ENCODE measurements at places on chromosomes 1 and 21.

- DNase-seq = no peak
Measured at GRCh38 chr1:205353612-205354011, 3.1 kb downstream of the KLHDC8A start.

- DNase-seq = no peak
Measured at GRCh38 chr1:54363925-54364324, 42.3 kb downstream of the SSBP3 start.

DNA sequence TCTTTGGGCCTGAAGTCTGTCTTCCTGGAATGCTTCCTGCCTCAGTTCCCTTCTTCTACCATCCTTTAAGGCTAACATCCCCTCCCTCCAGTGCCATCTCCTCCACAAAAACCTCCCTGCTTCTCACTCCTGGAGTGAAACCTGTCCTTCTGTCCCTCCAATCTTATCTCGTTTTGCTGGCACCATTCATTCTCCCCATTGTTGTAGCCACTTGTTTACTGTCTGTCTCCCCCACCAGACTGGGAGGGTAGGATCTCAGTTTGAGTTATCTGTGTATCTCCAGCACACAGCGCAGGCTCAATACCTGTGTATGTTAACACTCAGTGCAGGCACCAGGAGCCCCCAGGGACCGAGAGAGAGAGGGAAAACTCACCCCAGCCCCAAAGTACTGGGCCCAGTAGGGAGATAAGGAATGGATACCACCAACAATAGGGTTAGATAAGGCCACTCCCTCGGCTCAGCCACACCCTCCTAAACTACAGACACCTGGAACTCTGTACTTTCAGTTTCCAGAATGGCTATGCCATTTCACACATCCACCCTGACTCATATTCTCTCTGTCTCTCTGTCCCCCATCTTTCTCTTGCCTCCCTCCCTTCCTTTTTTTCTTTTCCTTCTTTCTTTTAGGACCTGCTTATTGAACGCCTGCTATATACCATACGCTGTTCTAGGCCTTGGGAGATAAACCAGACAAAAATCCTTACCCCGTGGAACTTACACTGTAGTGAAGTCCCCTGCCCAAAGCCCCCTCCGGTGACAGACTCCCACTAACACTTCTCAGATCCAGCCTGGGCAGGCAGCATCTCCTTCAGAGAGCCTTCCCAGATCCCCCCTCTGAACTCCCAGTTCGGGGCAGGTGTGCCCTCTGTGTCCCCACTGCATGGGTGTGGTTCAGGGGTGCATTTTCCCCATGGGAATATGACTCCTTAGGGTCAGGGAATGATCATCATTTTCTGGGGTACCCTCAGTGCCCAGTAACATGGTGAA, 3.3 kb upstream of the SSBP3 start:
- no peak for DNase-seq

GRCh38 chr1:93608187-93609109, 73.2 kb downstream of the BCAR3 start:
- DNase-seq = peak; percentile 54

- DNase-seq = no peak
Measured at GRCh38 chr1:235595079-235595478, 54.5 kb downstream of the GNG4 start.

DNA sequence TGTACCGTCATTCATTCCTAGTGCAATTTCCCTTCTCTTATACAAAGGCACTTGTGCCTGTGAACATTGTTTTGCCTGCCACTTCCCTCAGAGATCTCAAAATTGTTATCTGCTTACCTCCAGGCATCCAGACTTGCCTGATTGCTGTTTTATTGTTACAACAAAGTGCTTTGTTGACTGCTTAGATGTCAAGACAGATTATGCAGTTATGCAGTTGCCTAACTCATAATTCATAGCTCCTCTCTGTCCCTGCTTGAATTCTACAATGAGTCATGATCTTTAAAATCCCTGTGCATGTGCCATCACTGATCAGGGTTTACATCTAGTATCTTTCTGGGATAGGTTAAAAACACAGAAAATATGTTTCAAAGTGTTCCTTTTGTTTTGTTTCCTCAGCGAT, 24.5 kb downstream of the CXADR start:
- no peak for DNase-seq

DNA sequence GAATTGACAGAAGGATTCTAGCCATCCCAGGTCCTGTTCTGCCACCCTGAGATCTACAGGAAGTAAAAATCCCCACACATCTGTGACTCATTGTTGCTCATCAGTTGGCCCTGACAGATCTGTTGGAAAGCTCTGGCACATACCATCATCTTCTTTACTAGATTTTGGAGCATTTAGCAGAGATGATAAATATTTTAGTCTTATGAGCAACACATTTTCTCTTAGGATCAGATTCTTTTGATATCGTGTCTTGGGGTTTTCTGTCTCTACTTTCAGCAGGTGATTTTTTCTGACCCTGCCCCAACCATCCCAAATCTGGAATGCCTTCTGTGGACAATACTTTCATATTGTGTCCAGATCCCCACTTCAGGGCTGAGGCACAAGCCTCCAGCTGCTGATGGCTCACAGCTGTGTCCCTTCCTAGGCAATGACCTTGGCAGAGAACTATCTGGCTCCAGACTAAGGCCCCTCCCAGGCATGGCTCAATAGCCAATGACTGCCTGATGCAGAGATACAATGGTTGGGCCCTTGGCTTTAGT, 102.8 kb downstream of the GDAP2 start:
- peak; percentile 72 for DNase-seq

- no peak for DNase-seq
Measured at GRCh38 chr1:214454569-214455396, 96.6 kb downstream of the PTPN14 start.

DNA sequence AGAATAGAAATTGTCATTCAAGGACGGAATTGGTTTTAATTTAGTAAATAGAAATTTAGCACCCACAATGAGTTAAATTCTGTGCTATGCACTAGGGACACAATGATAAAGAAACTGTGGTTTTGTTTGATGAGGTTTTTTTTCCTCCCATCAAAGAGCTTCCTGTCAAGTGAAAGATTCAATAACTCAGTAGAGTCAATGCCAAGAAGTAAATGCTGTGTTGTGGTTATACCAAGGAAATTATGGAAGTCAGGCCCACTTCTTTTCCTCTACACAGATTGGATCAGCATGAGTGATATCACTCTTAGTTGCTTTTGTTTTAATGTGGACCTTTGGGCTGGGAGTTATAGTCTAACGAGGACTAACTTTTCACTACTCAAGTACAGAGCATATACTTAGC, 1269.6 kb upstream of the ADGRL2 start:
- no peak for DNase-seq

GRCh38 chr1:206577626-206578025, 34.6 kb downstream of the EIF2D start:
- no peak for DNase-seq

GRCh38 chr1:81834268-81834667, 33.5 kb downstream of the ADGRL2 start:
- DNase-seq = no peak

GRCh38 chr1:85976516-85977205, 179.9 kb downstream of the COL24A1 start:
- DNase-seq = no peak

GRCh38 chr1:67937651-67938050, 104.4 kb upstream of the GNG12 start:
- DNase-seq = no peak

GRCh38 chr1:204196068-204196795, at the start of gene KISS1:
Gene KISS1 (minus strand): TSS chr1:204196491. CDS start chr1:204192876, 3,615 bp downstream.
- DNase-seq = no peak

GRCh38 chr1:160236806-160237205, 25.5 kb downstream of the DCAF8 start:
- DNase-seq = no peak

GRCh38 chr21:25909341-25909740, 174.6 kb downstream of the GABPA start:
- DNase-seq = no peak

Measured in sigmoid colon (tissue), 7 donors.